Stimulated activated CD4-positive, alpha-beta T cell treated with anti-CD3 and anti-CD28 coated beads, Interleukin-2, amount 100 ng/mL, for 48 hours (primary cell): ENCODE measurements at places on chromosomes 12 and 14.

DNA sequence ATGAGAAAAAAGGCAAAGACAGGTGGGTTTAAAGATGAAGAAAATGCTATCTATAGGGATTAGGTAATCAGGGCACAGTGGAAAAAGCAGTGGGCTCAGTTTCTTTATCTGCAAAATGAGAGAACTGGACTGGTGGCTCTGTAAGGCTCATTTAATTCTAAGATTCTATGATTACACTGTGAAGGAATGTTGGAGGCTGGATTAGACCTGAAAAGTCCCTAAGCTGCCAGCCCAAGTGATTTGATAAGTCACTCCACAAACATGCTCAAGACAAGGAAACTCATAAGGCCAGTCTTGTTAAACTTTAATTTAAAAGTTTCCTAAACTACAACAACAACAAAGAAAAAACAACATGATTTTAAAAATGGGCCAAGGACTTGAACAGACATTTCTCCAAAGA lies 75.1 kb downstream of the DCAF5 start:
- no peak for DNase-seq

- no peak for DNase-seq
Observed at GRCh38 chr12:57058454-57058853, 8.5 kb upstream of the MYO1A start.

- DNase-seq, result no peak
Observed at GRCh38 chr14:50768680-50769079, 62.3 kb downstream of the NIN start.

DNA sequence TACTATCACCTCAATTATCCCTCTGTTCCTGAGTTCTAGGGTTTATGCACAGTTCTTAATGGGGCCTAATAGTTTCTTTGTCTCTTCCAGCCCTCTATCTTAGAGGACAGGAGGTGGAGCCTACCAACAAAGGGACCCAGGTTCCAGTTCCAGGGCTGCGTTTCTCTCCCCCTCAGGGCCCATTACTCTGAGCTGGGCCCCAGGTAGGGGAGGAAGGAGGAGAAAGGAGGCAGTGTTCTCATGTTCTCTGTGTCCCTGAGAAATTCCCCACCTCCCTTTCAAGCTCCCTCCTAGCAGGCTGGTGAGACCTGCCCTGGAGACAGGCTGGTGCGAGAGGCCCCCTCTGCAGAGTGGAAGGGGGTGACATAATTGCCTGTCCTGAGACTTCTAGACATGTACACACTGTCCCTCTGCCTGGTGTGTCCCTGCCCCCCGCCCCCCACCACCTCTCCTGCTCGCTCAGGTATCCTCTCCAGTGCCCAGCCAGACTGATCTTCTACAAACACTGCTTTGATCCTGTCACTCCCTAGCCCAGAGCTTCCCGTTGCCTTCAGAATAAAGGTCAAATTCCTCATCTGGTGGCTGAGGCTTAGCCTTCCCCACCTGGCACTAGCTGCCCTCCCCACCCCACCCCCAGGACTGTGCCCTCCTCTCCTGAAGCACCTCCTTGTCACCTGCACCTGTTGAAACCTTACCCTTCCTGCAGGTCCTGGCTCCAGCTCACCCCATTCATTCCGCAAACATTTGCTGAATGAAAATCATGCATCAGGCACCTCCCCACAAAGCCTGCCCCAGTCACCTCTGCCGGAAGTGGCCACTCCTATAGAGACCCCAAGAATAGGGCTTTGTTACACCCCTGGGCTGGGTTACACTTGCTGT lies 21.1 kb upstream of the KRT8 start:
- DNase-seq, result no peak

GRCh38 chr14:39265033-39265432 lies 31.3 kb downstream of the MIA2 start:
- no peak for DNase-seq
